ENCODE measurements at places on chromosomes 4 and X.
A peak's percentile ranks its signal among the peaks of the same experiment; 100 is the strongest.

DNA sequence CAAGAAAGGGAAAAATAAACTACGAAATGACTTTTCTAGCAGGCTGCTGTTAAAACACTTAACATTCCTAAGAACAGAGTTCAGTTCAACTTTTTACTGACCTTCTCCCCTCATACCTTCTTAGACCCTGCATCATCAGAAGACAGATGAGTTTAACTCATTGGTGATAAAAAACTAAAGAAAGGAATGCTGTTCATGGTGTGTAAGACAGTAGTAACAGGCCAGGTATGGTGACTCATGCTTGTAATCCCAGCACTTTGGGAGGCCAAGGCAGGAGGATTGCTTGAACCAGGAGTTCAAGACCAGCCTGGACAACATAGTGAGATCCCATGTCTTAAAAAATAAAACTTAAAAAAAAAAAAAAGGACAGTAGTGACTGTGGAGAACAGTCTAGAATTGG, 16.2 kb downstream of the RBM47 start:
- no peak for DNase-seq

DNA sequence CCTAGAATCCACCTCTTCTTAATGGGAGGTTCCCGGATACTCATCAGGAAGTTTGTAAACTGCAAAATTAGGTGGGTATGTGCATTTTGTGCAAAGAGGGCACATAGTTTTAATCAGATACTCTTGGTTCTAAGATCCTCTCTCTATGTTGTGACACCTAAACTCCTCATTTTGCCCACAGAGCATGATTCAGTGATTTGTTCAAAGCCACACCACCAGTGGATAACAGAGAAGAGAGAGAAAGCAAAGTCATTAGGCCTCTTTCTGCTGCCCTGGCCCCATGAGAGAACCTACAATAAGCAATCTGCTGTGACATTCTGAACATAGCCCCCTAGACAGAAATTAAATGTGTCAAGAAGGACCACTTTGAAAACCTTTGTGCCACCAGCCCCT, 72.3 kb upstream of the STIM2 start:
- no peak for DNase-seq

- DNase-seq: no peak
Measured at GRCh38 chrX:71212536-71212935, 10.5 kb upstream of the GJB1 start.

GRCh38 chrX:51421972-51422597, 74.3 kb downstream of the NUDT11 start:
- DNase-seq: no peak

- DNase-seq: no peak
Measured at GRCh38 chr4:158758703-158759102, 10.1 kb upstream of the FNIP2 start.

GRCh38 chr4:185847352-185848097, 35.5 kb upstream of the SORBS2 start:
- DNase-seq: peak; percentile 31

DNA sequence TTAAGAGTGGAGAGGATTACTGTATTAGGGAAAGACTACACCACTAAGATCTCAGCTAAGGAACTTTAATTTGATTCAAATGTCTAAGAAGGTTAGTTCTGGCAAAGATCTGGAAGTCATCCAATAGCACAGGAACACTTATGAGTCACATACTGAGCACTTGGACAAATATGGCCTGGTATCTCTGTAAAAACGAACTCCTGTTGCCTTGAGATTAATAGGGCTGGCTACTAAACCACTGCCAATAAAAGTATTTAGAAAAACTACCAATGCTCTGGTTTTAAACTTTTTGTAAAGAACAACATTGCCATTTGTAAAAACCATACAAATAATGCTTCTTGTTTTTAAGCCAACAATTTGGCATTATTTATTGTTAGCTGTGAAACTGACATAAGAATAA, 70.5 kb downstream of the SEC24D start:
- no peak for DNase-seq

- DNase-seq: no peak
Measured at GRCh38 chr4:137370679-137371078, 161.6 kb downstream of the PCDH18 start.

- no peak for DNase-seq
Measured at GRCh38 chrX:132411310-132411977, 77.4 kb downstream of the MBNL3 start.

GRCh38 chr4:156764846-156765245, 206.8 kb downstream of the PDGFC start:
- no peak for DNase-seq

- no peak for DNase-seq
Measured at GRCh38 chr4:59698041-59698440, 1502.1 kb upstream of the ADGRL3 start.

GRCh38 chr4:159487284-159487747, 384.4 kb downstream of the RAPGEF2 start:
- peak; percentile 52 for DNase-seq

GRCh38 chr4:144288011-144288903, 147.7 kb upstream of the GYPA start:
- no peak for DNase-seq

- DNase-seq: no peak
Measured at GRCh38 chr4:175109933-175110332, 191.8 kb downstream of the ADAM29 start.

DNA sequence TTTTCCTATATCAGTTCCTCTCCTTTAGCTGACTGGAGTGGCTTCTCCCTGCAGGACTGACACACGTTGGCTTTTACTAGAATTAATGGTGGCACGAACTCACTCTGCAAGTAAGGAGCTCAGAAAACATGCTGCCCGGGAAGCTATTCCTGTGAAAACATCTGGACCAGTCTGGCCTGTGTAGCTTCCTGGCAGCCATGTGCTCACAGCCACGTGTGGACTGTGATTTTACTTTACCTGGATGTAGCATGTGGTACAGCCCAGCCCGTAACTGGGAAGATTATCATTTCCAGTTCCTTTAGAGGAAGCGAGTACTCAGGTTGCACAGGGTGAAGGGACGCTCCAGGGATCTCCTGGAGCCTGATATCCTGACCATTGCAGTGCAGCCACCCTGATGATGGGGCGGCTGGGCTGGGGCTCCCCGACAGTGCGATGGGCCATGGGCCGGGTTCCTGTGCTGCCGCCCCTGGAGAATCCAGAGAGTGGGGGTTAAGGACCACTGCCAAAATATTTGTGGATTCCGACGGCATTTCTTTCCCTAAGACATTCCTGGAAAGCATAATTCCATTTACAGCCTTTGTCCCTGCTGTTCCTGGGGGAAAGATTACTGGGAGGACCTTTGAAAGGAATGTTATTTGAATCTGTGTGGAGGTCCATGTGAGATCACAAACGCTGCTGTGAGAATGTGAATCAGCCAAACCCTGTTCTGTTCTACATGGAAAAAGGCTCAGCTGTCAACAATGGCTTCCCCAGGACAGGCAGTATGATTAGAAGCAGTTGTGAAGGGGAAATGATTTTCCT, 35.0 kb downstream of the PROM1 start:
- DNase-seq: no peak

GRCh38 chrX:97587171-97587570, 703.5 kb downstream of the RPA4 start:
- DNase-seq: no peak

DNA sequence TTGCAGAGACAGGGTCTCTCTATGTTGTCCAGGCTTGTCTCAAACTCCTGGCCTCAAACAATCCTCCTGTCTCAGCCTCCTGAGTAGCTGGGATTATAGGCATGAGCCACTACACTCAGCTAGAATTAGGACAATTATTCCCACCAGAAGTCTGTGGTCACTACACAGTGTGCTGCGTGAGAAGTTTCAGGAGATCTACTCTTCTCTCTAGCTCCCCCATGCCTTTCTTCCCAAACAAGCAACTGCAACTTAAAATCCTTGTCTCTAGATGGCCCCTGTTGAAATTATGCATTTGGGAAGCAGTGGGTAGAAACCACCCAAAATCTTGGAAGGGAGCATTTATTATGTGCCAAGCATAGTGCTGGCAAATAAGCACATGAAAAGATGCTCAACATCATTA, 21.1 kb upstream of the MAP7D3 start:
- no peak for DNase-seq

DNA sequence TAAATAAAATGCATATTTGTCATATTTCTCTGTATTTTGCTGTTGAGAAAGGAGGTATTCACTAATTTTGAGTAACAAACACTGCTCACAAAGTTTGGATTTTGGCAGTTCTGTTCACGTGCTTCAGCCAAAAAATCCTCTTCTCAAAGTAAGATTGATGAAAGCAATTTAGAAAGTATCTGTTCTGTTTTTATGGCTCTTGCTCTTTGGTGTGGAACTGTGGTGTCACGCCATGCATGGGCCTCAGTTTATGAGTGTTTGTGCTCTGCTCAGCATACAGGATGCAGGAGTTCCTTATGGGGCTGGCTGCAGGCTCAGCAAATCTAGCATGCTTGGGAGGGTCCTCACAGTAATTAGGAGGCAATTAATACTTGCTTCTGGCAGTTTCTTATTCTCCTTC, 3.3 kb downstream of the HTT start:
- peak; percentile 20 for DNase-seq

- DNase-seq: no peak
Measured at GRCh38 chr4:106541253-106541652, 172.7 kb upstream of the GIMD1 start.

- no peak for DNase-seq
Measured at GRCh38 chrX:100072336-100072735, 337.7 kb downstream of the PCDH19 start.

- no peak for DNase-seq
Measured at GRCh38 chr4:175762582-175762981, 49.5 kb downstream of the GPM6A start.

DNA sequence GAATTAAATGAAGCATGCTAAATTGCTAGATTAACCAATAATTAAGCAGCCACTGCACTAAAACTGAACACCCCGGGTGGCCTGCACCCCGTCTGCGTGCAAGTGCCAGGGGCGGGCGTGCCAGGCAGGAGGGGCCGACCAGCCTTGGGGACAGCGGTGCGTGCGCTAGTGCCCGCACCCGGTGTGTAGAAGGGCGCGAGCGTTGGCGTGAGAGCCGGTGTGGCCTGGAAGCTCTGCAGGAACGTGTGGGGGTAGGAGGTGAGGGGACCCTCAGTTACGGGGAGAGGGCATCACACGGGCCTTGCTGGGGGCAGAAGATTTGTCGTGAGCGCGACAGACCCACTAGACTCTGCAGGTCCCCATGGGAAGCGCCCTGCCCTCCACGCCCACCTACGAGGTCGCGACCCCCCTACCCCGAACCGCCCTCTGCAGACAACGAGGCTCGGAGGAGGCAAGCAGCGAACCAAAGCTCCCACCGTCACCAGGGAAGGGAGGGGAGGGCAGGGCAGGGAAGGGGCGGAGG, 105.8 kb downstream of the FAM53A start:
- DNase-seq: peak; percentile 59

DNA sequence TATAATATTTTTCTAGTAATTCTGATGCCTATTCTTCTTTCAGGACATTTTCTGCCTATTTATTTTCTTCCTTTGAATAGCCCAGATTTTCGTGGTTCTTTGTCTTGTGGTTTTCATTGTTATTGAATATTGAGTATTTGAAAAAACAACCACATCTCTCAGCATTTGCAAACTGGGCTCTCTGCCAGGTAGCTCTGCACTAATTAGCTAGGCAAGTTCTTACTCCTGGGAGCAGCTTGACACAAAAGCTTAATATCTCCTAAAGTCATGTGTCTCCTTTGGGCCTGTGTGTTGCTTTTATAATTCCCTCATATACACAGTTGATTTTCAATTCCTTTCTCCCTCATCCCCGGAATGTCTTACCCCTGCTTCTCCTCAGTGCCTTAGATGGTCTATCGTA, 413.5 kb upstream of the GRIA3 start:
- no peak for DNase-seq

DNA sequence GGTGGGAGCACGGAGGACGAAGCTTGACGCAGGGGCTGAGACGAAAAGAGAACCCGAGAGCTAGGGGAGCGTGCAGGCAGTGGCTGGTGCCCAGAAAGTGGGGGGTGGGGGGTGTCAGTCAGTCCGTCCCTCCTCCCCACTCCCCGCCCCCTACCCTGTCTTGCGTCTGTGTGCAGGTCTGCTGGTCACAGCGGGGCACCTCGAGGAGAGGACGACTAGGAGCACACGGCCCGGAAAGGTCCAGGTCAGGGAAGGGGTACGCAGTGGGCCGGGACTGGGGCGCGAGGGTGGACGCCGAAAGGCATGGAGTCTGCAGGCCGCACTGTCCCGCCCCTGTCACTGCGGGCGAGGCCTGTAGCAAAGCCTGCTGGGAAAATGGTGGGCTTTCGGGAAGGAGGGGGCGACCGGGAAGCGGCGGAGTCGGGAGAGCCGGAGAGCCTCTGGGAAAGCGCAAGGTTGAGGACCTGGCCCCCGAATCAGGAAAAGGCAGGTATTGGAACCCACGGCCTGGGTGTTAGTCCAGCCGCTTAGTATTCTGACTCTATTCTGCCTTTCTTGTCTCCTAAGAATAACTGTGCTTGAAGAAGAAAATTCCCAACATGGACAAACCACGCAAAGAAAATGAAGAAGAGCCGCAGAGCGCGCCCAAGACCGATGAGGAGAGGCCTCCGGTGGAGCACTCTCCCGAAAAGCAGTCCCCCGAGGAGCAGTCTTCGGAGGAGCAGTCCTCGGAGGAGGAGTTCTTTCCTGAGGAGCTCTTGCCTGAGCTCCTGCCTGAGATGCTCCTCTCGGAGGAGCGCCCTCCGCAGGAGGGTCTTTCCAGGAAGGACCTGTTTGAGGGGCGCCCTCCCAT, 769 bp downstream of the TCEAL1 start:
- DNase-seq: peak; percentile 74

GRCh38 chrX:65509400-65509799, 25.2 kb downstream of the LAS1L start:
- no peak for DNase-seq

GRCh38 chr4:8600266-8600665, 7.7 kb downstream of the CPZ start:
- DNase-seq: no peak

- no peak for DNase-seq
Measured at GRCh38 chr4:183599690-183600089, 59.3 kb downstream of the RWDD4 start.

GRCh38 chr4:24053934-24054333, 164.1 kb upstream of the PPARGC1A start:
- no peak for DNase-seq

GRCh38 chrX:16212024-16212423, 44.7 kb downstream of the MAGEB17 start:
- DNase-seq: no peak

- no peak for DNase-seq
Measured at GRCh38 chr4:108783665-108784463, 21.0 kb upstream of the ETNPPL start.

- peak; percentile 58 for DNase-seq
Measured at GRCh38 chr4:150033901-150034300, 44.3 kb upstream of the DCLK2 start.

- no peak for DNase-seq
Measured at GRCh38 chr4:73419106-73420038, 15.3 kb downstream of the ALB start.

DNA sequence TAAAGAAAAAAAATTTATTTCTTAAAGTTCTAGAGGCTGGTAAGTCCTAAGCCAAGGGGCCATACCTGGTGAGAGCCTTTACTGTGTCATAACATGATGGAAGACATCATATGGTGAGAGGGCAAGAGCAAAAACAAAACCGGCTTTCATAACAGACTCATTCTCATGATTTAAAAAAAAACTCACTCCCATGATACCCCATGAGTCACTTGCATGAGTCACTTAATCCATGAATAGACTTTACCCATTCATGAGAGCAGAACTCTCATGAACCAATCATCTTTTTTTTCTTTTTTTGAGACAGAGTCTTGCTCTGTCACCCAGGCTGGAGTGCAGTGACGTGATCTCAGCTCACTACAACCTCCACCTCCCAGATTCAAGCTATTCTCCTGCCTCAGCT, 369.7 kb upstream of the DIAPH2 start:
- DNase-seq: no peak

Data from mucosa of descending colon (tissue), 3 donors.